ENCODE measurements at places on chromosomes 6 and 20.

DNA sequence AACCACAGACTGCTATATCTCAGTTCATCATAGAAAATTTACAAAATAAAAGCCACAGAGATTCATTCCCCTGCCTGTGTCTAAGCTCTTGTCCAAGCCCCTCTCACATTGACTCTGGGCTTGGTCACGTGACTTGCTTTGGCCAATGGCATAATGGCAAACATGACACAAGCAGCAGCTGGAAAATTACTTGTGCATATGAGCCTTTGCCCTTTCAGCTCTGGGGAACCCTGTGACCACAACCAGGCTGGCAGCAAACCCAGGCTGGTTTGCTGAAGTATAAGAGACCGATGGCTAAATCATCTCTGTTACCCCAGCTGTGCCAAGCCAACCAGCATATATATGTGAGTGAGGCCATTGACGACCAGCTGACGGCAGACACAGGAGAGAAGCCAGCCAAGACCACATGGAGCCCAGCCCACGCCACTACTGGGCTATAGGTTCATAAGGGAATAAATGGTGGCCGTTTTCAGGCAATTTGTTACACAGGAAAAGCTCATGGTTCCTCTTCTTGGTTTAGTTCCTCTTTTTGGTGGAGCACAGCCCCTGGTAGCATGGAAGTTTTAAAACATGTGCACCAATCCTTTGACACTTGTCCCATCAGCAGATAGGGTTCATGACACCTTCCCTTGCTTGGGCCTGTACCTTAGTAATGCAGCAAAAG lies 31.8 kb upstream of the RSPO4 start:
- no peak for DNase-seq

DNA sequence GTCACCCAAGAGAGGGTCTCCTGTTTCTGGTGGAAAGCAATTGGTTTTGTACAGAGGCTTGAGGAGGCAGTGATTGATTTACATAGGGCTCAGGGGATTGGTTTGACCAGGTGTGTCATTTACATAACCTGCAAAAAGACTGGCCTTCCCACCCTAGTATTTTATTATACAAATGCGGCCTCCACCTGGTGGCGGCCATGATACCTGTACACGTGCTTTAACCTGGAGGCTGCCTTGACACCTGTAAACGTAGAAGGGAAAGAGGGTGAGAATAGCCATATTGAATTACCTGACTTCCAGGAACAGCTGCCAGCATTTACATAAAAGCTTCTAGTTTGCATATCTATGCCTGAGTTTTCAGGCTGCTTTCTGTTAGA lies 48.7 kb downstream of the HLA-DPB1 start:
- no peak for DNase-seq

GRCh38 chr6:166559211-166559610 lies 27.3 kb downstream of the RAMACL start:
- no peak for DNase-seq

- no peak for DNase-seq
Measured at GRCh38 chr6:22804620-22805261, 235.4 kb downstream of the HDGFL1 start.

- no peak for DNase-seq
Measured at GRCh38 chr20:56517641-56518040, 6.9 kb upstream of the FAM209A start.

- DNase-seq: no peak
Measured at GRCh38 chr6:149935668-149936067, 6.1 kb upstream of the ULBP2 start.

GRCh38 chr6:5942591-5942990 lies 64.1 kb downstream of the NRN1 start:
- no peak for DNase-seq

GRCh38 chr6:136387316-136387715 lies 97.7 kb upstream of the BCLAF1 start:
- no peak for DNase-seq

GRCh38 chr6:6583836-6584235 lies 4.7 kb upstream of the LY86 start:
- DNase-seq: no peak

DNA sequence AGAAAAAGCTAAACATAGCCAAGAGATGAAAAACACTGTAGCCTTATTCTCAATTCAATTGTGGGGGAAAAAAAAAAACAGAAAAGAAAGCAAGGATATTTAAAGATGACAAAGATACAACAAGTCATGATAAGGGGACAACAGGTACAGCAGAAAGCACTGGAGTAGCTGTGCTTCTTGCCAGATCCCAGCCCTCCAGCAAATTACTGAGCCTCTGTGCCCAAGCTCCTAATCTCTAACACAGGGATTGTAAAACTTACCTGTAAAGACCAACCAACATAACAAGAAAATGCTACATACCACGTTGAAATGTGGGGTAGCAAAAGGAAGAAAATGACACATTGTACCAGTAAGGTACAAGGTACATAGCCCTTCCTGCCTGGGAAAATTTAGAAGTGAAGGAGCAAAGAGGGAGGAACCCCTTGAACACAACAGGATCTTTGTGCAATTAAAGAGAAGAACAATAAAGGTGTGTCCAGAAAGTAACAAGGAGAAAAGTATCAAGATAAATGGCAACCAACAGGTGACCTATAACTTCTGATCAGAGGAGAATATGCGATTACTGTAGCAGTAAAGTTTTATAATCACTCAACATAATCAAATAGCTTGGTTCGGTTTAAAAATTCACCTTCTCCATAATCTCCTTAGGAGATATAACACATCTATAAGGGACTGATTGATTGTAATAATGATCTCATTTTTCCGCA lies 30.6 kb downstream of the PREP start:
- no peak for DNase-seq

- peak; percentile 1 for DNase-seq
Measured at GRCh38 chr20:4949833-4950178, 51.5 kb downstream of the SLC23A2 start.

- no peak for DNase-seq
Measured at GRCh38 chr20:32078791-32079190, 26.7 kb downstream of the HCK start.

DNA sequence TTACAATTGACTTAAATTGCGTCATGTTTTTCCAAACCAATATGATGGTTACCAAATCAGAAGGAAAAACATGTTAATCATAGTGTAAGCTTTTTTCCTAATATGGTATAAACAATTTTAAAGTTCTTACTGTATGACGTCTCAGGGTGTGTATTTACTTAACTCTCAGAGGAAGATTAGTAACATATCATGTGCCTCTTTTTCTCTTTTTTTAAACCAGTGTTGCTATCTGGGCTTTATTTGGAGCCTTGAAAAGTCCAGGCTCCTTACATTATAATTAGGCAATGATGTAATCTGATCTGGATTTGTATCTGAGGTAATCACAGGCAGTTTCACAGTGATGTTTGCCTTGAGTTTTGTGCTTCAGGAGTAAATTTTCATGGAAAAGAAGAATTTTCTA lies 20.4 kb upstream of the RAB23 start:
- no peak for DNase-seq

GRCh38 chr6:125699591-125699990 lies 49.8 kb upstream of the HEY2 start:
- no peak for DNase-seq

DNA sequence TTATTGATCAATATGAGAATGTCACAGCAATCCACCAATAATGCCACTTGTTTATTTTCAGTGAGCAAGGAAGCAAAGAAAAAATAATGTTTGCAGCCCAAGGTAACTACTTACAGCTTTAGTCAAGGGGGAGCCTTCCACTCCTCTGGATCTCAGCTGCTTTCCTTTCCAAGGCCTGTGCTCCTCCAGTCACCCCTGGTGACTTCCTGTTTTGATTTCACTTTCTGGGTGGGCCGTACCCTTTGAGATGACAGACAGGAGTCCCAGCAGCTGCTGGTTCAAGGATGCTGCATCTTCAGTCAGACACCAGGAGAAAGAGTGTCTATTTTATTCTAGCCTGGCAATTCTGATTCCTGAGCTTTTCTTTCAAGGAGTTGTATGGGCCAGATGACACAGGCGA lies 5.6 kb upstream of the VNN2 start:
- peak; percentile 17 for DNase-seq

- peak; percentile 55 for DNase-seq
Measured at GRCh38 chr20:31569163-31570020, 35.7 kb upstream of the ID1 start.

GRCh38 chr6:141321493-141322347 lies 811.0 kb upstream of the GJE1 start:
- DNase-seq: no peak

GRCh38 chr20:37534401-37535157 lies 6.9 kb upstream of the BLCAP start:
- DNase-seq: no peak
